Ascending aorta (tissue), 2 donors: ENCODE measurements at places on chromosomes 7 and 10.

- no peak overlapping the region for H3K27ac ChIP-seq
- H3K36me3 ChIP-seq: no peaks in the 10 kb centered on the region
- H3K4me1 ChIP-seq: no peaks in the 10 kb centered on the region
- no peak for DNase-seq
- no peak overlapping the region for H3K4me3 ChIP-seq
- H3K27me3 ChIP-seq: no peaks in the 10 kb centered on the region
These were observed 34.6 kb downstream of the ADAM12 start for GRCh38 chr10:126353666-126354065.

DNA sequence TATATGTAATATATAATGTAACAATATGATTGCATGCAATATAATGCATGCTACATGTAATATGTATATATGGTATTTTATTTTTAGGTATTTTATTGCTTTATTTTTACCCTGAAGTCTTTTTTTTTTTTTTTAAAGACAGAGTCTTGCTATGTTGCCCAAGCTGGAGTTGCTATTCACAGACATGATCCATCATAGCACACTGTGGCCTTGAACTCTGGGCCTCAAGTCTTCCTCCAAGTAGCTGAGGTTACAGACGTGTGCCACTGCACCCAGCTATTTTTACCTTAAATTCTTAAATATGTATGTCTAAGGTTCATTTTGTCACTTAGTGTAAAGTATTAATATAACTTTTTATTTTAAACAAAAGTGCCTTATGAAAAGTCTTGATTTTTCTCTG is 47.1 kb downstream of the MKLN1 start:
- DNase-seq: no peak
- H3K4me1 ChIP-seq: peaks cover 27% of the 10 kb centered on the region

DNA sequence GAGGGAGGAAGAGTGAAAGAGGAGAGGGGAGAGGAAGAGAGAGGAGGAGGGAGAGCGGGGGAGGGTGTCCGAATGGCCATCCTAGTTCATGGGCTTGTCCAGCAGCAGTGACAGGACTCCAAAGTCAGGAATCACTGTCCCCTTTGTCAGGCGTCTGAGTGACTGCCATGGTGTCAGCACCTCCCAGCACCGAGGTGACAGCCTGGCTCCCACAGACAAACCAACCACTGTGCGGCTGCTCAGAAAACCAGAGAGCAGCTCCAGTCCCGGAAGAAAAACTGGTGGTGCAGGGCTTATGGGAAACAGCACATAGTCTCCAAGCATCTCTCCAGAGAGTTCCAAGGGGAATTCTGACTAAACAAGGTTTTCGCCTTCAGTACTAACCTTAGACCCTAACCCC is 18.9 kb upstream of the FGFR2 start:
- H3K27me3 ChIP-seq: no peaks in the 10 kb centered on the region
- H3K4me3 ChIP-seq: no peak overlapping the region
- no peak for DNase-seq
- no peaks in the 10 kb centered on the region for H3K36me3 ChIP-seq

DNA sequence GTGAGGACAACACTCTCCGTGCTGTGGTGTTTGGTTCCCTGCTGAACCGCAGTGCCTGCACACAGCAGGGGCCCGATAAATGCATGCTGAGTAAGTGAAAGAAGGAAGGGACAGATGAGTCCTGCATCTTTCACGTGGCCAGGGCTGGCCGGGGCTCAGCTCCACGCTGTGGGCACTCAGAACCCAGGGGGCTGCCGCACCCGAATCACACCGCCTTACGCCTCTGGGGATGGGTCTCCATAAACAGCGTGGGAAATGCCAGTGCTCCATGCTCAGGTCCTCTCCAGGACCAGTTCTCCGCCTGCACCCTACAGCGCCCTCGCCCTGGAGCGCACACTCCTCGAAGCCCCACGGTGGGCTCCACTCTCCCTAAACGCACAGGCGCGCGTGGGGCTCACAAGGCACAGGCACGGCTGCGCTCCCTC is 38.1 kb downstream of the RASGEF1A start:
- no peaks in the 10 kb centered on the region for H3K36me3 ChIP-seq
- H3K27me3 ChIP-seq: no peaks in the 10 kb centered on the region
- DNase-seq: peak; percentile 7

GRCh38 chr10:58795560-58795959 is 282.9 kb downstream of the BICC1 start:
- H3K27me3 ChIP-seq: no peaks in the 10 kb centered on the region
- no peak overlapping the region for H3K4me3 ChIP-seq
- H3K4me1 ChIP-seq: no peaks in the 10 kb centered on the region
- DNase-seq: no peak
- H3K36me3 ChIP-seq: peaks cover 4% of the 10 kb centered on the region

DNA sequence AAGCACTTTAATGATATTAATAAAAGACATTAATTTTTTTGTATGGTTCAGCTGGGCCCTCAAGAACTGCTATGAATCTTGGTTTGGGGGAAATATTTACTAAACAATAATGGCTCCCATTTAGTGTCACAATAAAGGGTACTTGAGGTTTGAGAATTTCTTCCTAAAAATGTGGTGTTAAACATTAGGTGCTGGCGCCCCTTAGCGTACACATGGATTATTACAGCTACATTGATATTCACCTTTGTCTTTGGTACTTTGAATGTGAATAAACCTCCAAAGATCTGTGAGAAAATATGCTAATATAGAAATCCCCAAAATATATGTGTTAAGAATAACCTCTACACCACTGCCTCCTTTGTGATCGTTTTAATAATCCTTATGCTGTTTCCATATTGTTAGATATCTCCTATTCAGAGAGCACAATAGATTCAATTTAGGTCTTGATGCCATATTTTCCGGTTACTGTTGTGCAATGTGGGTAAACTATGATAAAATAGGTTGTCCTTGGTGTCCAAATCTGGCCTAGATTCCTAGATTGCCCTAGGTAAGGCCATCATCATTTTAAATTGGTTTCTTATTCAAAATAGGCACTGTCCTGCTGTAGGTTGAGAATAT is 161.8 kb upstream of the CACNA2D1 start:
- no peak for DNase-seq
- no peak overlapping the region for H3K27ac ChIP-seq
- no peaks in the 10 kb centered on the region for H3K27me3 ChIP-seq
- no peak overlapping the region for H3K4me3 ChIP-seq

DNA sequence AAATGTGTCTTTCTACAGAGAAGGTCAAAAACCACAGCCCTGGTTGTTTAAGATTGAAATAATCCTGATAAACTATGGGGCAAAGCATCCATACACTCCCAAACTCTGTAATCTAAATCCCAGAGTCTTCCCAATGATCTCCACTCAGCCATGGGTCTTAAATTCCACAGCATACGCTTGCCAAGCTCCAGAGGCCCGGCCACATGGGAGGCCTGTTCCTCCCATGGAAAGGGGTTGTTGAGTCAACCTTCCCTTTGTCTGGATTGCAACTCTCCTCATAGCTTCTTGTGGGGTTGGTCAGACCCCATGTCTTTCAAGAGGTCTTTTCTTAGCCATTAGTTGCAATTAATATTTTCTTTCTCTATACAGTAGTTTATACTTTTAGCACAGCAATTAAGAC is 718 bp upstream of the STEAP4 start:
- no peak overlapping the region for H3K27ac ChIP-seq
- no peak for DNase-seq
- no peak overlapping the region for H3K4me3 ChIP-seq
- H3K27me3 ChIP-seq: no peaks in the 10 kb centered on the region
- H3K36me3 ChIP-seq: no peaks in the 10 kb centered on the region
- H3K4me1 ChIP-seq: no peaks in the 10 kb centered on the region
